ENCODE measurements at places on chromosomes 3 and 15. TPM values are rescaled to one million over a fixed set of nuclear protein-coding genes. Genes with fewer than 3 reads are reported as not detected.

DNA sequence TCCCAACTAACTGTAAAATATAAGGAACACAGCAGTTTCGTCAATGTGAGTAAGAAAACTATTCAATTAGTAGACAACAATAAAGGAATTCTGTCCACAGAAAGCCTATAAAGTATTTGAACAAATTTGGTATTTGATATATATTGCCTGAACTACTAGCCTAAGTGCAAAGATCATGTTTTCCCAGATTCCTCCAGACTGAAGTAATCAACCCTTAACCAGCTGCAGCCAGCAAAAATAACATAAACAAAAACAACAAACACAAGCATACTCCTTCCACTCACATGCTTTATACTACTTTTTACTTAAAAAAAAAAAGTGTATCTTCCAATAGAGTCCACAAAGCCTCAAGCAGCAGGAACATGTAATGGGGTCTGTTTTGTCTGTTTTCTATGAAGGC is 24.1 kb downstream of the PGBD4 start:
- DNase-seq = no peak

DNA sequence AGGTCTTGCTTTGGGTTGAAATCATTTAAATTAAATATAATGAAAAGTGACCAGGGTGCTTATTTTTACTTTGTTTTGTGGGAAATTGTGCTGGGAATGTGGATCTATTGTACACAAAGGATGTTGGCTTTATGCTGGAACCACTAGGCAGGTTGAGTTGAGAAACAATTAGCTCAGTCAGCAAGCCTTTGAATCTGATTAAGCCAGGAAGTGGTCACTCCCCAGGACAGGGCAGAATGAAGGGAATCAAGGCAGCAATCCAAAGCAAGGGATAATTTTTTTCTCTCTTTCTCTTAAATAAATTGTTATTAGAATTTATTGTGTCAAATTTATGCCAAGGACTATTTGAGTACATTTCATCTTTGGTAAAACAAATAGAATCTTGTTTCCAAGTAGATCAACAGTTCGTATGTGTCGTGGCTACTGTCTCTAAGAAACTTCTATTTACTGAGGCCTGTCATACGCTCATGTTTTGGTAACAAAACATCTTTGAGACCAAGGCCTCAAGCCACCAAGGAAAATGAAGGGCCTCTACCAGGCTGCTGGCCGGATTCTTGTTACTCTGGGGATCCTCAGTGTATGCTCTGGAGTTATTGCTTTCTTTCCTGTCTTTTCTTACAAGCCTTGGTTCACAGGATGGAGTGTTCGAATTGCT is at the start of gene TMEM212:
Gene TMEM212 (plus strand): TSS at position 486 of the 655 bp plus-strand sequence. CDS start 35 bp downstream, at position 521.
- DNase-seq = peak; percentile 71

The ELL3 gene
- polyA plus RNA-seq = 3.2 TPM

GRCh38 chr3:56742887-56743286 is 58.9 kb downstream of the ARHGEF3 start:
- DNase-seq = no peak

The PRR23B gene
- not detected for polyA plus RNA-seq

- DNase-seq = no peak
Observed at GRCh38 chr3:174376346-174376745, 482.8 kb upstream of the NAALADL2 start.
